Uterus (tissue), 4 donors: ENCODE measurements at places on chromosomes 7 and 10. TPM values are rescaled to one million over a fixed set of nuclear protein-coding genes. Genes with fewer than 3 reads are reported as not detected.

DNA sequence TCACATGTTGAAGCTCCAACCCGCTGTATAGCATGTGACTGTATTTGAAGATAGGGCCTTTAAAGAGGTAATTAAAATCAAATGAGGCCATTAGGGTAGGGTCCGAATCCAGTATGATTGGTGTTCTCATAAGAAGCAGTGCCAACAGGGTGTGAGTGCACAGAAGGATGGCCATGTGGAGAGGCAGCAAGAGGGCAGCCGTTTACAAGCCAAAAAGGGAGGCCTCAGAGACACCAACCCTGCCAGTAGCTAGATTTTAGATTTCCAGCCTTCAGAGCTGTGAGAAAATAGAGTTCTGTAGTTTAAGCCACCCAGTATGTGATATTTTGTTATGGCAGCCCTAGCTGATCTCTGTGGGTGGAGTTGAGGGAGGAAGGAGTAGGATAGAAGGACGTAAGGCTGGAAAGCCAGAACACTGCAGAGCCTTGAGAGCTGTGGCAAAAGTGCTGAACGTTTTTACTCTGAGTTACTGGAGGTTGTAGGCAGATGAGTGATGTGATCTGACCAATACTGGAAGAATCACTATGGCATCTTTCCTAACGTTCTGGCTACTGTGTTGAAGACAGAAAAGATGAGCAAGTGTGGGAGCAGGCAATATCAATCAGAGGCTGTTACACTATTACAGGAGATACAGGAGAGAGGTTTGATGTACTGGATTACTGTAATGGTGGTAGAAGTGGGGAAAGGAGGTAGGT lies 334.9 kb downstream of the ELMO1 start:
- DNase-seq: no peak
- H3K4me1 ChIP-seq: no peaks in the 10 kb centered on the region
- H3K27me3 ChIP-seq: no peaks in the 10 kb centered on the region
- H3K4me3 ChIP-seq: no peak overlapping the region
- H3K36me3 ChIP-seq: no peaks in the 10 kb centered on the region
- no peak overlapping the region for H3K27ac ChIP-seq

- no peak overlapping the region for H3K4me3 ChIP-seq
- no peak for DNase-seq
- H3K27ac ChIP-seq: no peak overlapping the region
- H3K27me3 ChIP-seq: no peaks in the 10 kb centered on the region
- H3K36me3 ChIP-seq: no peaks in the 10 kb centered on the region
Measured at GRCh38 chr7:14228341-14228740, 238.9 kb upstream of the ETV1 start.

DNA sequence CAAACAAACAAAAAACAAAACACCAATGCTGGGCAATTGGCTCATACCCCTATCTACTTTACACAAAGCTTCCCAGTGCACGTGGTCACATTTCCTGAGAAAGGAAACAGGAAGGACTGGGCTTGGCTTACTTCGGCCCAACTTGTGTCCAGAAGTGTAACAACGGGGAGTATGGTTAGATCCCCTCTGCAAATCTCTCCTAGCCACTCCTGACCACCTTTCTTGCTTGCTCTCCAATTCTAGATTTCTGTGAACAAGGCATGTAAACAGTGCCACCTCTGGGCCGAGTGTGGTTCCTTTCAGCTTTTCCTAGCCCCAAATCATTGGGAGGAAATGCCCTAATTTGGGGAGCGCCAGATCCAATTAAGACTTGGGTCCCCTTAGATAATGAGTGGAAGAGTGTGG lies 21.0 kb upstream of the FRAT2 start:
- no peaks in the 10 kb centered on the region for H3K27me3 ChIP-seq
- no peaks in the 10 kb centered on the region for H3K36me3 ChIP-seq
- no peak overlapping the region for H3K4me3 ChIP-seq
- no peaks in the 10 kb centered on the region for H3K4me1 ChIP-seq
- DNase-seq: no peak

DNA sequence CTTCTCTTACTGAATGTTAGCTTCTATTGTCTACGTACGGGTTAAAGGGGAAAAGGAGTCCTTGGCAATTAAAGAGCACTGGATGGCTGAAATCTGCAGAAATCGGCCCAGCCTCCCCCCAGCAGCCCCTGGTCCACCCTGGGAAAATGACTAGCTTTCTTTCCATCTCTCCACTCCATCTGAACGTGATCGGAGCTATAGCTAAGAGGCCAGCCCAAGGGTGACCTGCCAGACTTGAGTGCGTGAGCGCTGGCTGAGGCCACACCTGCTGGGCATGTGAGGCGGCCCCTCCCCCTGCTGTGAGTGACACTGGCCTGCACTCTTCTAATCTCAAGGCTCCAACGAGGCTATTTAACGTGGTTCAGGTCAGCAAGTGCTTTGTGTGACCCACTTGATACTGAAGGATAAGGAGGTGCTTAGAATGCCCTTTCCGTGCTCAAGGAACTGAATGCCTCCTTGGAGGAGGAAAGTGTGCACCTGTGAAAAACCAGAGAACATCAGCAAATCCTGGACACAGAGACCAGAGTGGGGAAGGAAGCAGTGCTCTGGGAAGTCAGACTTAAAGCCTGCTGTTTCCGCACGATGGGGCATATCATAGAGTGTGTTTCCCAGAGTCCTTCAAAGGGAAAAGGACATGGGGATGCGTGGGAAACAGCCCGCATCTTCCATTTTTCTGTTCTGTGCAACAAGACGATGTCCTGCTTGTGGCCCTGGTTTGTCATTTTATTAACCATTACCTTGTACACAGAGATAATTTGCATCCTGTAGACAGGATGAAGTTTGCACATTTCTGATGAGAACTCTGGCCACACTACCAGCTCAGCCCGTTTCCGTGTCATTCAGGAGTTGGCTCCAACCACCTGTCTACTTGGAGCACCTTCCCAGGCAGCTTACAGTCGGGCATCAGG lies 12.5 kb upstream of the MNX1 start:
- no peak for DNase-seq
- no peaks in the 10 kb centered on the region for H3K4me1 ChIP-seq
- H3K36me3 ChIP-seq: no peaks in the 10 kb centered on the region
- H3K4me3 ChIP-seq: no peak overlapping the region

DNA sequence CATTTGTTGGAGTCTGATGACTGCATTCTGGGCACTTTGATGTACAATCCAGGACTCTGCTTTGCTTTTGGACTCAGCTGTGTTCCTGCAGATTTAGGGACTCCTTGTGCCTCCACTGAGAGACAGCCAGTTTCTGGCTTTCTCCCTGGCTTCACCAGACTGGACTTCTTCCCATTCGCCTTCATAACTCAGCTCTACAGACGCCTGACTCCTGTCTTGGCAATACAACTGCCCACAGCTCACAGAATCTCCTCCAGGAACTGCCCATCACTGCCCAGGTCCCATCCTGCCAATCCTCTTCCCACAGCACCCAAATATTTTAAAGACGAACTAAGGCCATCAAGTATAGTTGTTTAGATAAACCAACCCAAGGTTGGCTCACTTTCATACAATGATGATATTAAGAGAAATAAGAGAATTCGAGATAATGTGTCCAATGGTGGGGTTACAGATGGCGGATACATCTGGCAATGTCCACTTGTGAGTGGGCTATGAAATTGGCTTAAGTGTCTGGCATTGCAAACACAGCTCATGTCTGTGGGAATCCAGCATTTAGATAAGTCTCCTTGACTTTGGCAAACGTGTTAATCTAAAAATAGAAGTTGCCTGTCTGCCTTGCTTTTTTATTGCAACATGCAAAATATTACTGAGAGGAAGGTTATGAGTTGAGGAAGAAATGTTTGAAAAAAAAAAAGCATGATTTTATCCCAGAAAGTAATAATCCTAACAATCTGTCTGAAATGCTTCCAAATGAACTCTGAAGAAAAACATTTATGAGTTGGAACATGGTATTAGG lies 95.1 kb downstream of the ITGA8 start:
- no peaks in the 10 kb centered on the region for H3K36me3 ChIP-seq
- no peak for DNase-seq
- H3K27ac ChIP-seq: peak overlapping the region; percentile 57
- no peaks in the 10 kb centered on the region for H3K27me3 ChIP-seq
- peaks cover 5% of the 10 kb centered on the region for H3K4me1 ChIP-seq

GRCh38 chr10:32744321-32744720 lies 213.7 kb downstream of the ITGB1 start:
- no peak overlapping the region for H3K4me3 ChIP-seq
- no peak for DNase-seq
- H3K36me3 ChIP-seq: no peaks in the 10 kb centered on the region
- H3K27ac ChIP-seq: no peak overlapping the region

DNA sequence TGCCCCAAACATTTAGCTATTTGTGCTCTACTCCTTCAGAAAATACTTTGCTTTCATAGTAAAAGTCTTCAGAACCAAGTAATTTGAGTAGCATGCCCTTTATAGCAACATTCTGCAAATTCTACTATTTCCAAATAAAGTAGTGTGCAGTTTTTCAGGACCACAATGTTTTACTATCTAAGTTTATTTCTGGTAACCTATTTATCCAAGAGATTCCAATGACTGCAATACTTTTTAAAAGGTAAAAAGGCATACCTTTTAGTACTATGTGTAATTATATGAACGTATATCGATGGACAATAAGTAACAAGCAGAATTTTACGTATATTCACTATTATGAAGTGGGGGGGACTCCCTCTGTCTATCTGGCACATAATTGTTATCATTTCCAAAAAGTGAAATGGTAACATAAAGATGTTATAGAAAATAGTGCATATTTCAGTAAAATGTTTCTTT lies 6.9 kb upstream of the CAV2 start:
- no peaks in the 10 kb centered on the region for H3K4me1 ChIP-seq
- H3K4me3 ChIP-seq: no peak overlapping the region
- no peak for DNase-seq
- H3K36me3 ChIP-seq: no peaks in the 10 kb centered on the region
- H3K27me3 ChIP-seq: no peaks in the 10 kb centered on the region

GRCh38 chr10:31522820-31523219 lies 203.8 kb downstream of the ZEB1 start:
- no peak overlapping the region for H3K27ac ChIP-seq
- no peaks in the 10 kb centered on the region for H3K36me3 ChIP-seq
- H3K4me3 ChIP-seq: no peak overlapping the region
- no peaks in the 10 kb centered on the region for H3K4me1 ChIP-seq
- DNase-seq: no peak

DNA sequence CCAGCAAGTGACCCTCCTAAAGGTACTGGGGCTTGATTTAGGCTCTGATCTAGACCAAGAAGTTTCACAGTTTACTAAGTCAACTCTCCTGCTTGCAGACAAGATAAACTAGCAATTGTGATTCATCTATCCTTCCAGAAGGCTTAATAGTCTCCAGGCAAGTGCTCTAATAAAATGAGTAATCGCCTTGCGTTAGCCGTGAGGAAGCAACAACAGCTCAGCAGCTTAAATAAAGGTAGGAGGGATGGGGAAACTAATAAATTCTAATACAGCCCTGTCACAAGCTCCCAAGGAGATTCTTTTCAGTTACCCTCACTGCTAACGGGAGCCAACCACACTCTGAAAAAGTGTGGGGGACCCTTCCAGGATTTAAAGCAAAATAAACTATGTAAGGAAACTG lies 48.4 kb downstream of the FRMD4A start:
- H3K27me3 ChIP-seq: no peaks in the 10 kb centered on the region
- H3K27ac ChIP-seq: no peak overlapping the region
- H3K4me1 ChIP-seq: no peaks in the 10 kb centered on the region
- no peak overlapping the region for H3K4me3 ChIP-seq
- no peak for DNase-seq

DNA sequence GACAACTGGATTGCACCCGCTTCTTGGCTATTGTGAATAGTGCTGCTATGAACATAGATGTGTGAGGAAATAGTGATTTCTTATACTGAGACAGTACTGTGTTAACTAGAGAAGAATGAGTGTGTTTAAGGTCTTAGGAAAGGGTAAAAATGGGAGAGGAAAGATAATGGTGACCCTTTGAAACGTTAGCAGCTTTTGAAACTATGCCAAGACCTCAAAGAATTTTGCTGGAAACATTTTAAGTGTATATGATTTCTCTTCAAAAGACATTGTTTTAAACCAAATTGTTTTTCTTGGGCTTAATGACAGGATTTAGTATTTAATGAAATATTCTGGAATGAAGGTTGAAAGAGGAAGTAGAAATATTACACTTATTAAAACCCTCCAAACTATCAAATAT lies 100.8 kb upstream of the ARHGAP21 start:
- no peaks in the 10 kb centered on the region for H3K4me1 ChIP-seq
- no peak overlapping the region for H3K27ac ChIP-seq
- H3K27me3 ChIP-seq: no peaks in the 10 kb centered on the region

- no peak overlapping the region for H3K4me3 ChIP-seq
- H3K27me3 ChIP-seq: no peaks in the 10 kb centered on the region
- H3K27ac ChIP-seq: peak overlapping the region; percentile 29
- H3K4me1 ChIP-seq: peaks cover 5% of the 10 kb centered on the region
Measured at GRCh38 chr10:97553575-97554031, 19.0 kb upstream of the ANKRD2 start.

TMEM130 gene
- total RNA-seq: not detected

TET1 gene
- total RNA-seq: 3.5 TPM

MRC1 gene
- 33.8 TPM for total RNA-seq
